ENCODE measurements at places on chromosomes 1 and 21.

- DNase-seq, result no peak
Observed at GRCh38 chr1:8563944-8564537, 246.1 kb downstream of the SLC45A1 start.

- no peak for DNase-seq
Observed at GRCh38 chr1:64046891-64047290, 156.5 kb upstream of the UBE2U start.

DNA sequence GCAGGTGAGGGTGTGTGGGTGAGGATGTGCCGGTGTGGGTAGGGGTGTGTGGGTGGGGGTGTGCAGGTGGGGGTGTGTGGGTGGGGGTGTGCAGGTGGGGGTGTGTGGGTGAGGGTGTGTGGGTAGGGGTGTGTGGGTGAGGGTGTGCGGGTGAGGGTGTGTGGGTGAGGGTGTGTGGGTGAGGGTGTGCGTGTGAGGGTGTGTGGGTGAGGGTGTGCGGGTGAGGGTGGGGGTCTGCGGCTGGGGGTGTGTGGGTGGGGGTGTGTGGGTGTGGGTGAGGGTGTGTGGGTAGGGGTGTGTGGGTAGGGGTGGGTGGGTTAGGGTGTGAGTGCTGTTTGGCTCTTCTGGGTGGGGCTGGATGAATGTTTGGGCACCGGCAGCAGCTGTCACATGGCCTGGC lies 241.4 kb upstream of the POTED start:
- DNase-seq, result no peak

- DNase-seq, result no peak
Observed at GRCh38 chr1:198316546-198317100, 159.8 kb downstream of the NEK7 start.

- DNase-seq, result no peak
Observed at GRCh38 chr1:174964972-174965361, 34.8 kb upstream of the CACYBP start.

- no peak for DNase-seq
Observed at GRCh38 chr1:228992907-228993535, 257.7 kb downstream of the RHOU start.

GRCh38 chr1:223000632-223001031 lies 142.4 kb downstream of the TLR5 start:
- DNase-seq, result no peak

DNA sequence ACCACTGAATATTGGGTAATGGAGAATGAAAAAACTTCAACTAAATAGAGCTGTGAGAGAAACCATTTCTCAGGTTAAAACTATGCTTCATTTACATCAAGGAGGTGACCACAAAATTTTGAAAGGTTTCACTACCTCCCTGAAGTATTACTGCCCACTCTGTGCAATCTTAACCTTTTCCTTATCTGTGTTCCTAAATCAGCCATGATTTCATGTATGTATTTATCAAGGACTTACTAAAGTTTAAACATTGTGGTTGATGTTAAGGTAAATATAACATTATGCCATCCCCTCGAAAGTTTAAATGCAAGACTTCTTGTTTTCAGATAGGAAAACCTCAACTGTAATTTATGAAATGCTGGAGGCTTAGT lies 84.4 kb downstream of the CLEC20A start:
- no peak for DNase-seq

GRCh38 chr1:156893048-156893953 lies at the start of gene PEAR1:
Gene PEAR1, plus strand, starts transcription at chr1:156893718. Its CDS starts 10,209 bp downstream, at chr1:156903927.
- DNase-seq, result no peak

DNA sequence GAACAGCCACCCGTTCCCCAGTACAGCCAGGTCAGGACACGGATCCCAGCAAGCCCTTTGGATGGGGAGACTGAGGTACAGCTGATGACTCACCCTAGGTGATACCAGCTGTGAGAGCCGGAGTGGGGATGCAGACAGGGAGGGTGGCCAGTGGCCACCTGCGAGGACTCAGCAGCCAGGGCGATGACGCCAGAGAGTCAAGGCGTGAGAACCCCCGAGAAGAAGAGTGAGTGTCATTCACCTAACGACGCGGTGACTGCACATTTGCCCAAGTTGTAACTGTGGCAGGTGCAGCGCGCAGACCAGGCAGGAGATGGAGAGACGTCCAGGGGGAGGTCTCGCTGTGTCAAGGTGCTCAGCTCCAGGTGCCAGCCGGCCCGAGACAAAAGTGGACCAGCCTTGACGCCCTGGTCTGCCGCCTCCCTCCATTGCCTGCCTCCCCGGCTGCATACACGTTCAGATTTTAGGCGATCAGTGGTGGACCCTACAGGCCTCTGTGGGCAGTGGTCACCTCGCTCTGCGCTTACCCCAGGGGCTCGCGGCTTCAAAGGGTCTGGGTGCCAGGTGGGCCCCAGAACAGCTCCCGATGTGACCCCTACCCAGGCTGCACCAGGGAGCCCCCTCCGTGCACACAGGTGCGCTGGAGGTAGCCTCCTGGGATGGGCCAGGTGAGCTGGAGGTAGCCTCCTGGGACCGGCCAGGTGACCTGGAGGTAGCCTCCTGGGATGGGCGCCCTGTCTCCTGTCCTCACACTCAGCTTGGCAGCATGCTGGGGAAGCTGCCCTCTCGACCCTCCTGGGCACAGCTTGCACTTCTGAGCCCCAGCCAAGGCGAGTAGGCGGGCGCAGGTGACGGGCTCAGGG lies 11.9 kb downstream of the LRRC3 start:
- no peak for DNase-seq

GRCh38 chr1:156931974-156932710 lies 11.7 kb downstream of the LRRC71 start:
- DNase-seq, result no peak

- DNase-seq, result no peak
Observed at GRCh38 chr1:234845097-234845660, 235.2 kb upstream of the IRF2BP2 start.

DNA sequence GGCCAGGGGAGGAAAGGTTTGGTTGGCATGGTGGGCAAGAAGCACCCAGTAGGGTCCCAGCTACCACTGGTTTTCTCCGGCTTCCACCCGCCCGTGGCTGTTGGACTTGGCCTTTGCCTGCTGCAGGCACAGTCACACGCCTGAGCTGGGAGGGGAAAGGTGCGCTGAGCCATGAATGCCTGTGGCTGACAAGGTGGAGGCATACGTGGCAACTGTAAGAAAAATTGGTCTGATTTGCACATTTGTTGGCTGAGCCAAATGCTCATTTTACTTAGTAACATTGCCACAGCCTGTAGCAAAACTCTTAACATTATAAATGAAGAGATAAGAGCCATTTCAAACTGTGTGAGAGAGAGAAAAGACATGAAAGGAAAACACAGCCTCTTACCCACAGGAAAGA lies 191.6 kb downstream of the PTPRC start:
- no peak for DNase-seq

- DNase-seq, result no peak
Observed at GRCh38 chr1:13764588-13765332, 64.8 kb downstream of the PRDM2 start.

DNA sequence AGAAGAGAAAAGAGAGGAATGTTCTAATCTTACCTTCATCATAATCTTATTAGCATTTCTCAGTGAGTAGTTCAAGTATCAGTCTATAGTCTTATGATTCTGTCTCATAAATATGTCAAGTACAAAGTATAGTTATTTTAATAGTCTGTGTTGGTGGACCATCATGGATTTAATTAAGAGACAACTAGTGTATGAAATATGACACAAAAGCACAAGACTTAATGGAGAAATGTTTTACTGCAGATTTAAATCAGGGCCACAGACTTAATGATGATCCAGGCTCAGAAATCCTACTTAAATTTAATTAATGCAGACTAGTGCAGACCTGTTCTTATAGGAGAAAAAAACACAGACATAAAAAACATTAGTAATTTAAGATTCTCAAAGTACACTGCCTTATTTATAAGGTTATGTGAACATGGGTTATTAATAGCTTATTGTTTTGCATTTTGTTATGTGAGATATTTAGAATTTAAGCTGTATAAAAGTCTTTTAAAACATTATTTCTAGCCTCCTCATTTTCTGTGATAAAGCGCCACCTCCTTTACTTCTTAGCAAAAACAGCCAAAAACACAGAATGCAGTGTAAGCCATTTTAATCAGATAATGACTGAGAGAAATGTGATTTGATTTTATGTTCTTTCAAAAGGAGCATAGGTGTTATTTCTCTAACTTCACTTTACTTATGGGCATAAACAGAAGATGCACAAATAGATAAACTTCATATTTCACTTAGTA lies 255.0 kb upstream of the SNX7 start:
- DNase-seq, result no peak

DNA sequence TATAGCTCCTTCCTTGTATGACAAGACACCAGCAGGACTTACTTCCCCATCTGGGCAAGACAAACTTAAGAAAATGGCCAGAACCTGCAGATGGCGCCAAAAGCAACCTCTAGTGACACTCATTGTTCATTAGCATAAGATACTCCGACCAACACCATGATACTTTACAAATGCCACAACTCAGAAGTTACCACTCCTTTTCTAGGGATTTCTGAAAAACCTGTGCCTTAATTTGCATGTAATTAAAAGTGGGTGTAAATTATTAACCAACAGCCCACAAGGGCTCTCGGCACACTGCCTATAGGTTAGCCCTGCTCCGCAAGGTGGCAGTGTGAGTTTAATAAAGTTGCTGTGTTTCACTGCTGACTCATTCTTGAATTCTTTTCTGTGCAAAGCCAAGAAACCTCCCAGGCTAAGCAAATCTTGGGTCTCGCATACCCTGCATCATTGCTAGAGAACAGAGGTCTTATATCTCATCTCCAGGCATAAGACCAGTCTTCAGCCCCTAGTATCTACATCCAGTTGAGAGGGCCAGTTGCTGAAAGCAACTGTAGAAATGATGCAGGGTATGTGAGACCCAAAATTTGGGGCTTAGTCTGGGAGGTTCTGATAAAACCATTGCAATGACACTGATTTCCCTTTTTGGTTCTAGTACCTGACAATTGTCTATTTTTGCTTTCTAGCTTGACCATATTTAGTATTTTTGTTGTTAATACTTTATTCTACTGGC lies 86.4 kb downstream of the FAF1 start:
- DNase-seq, result peak; percentile 52

DNA sequence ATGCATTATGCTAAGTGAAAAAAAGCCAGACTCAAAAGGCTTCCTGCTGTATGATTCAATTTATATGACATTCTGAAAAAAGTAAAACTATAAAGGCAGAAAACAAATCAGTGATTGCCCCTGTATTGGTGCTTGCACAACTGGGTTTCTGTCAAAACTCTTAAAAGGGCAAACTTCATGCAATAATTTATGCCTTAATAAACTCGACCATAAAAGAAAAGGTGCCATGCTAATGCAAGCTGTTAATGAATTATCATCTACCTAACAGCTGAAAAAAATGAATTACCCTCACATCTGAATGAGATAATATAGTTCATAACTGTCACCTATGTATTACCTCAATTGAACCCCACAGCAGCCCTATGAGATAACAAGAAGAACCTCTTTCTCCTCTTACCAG lies 120.8 kb upstream of the ATP1A1 start:
- DNase-seq, result no peak

DNA sequence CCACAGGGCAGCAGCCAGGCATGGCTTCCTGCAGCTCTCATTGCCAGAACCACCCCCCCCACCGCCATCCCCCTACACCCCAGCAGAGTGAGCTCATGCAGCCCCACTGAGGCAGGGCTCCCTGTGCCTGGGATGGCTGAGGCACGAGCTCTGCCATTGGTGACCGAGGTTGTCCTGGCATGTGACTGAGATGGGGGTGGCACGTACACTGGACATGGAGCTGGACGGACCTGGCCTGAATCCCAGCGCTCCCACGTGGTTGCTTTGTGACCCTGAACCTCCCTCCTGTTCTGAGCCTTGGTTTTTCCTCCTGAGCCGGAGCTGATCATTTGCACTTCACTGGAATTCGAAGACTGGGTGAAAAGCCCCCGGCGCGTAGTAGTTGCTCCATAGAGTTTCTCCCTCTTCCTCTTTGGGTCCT lies 28.3 kb downstream of the ALPL start:
- DNase-seq, result no peak

DNA sequence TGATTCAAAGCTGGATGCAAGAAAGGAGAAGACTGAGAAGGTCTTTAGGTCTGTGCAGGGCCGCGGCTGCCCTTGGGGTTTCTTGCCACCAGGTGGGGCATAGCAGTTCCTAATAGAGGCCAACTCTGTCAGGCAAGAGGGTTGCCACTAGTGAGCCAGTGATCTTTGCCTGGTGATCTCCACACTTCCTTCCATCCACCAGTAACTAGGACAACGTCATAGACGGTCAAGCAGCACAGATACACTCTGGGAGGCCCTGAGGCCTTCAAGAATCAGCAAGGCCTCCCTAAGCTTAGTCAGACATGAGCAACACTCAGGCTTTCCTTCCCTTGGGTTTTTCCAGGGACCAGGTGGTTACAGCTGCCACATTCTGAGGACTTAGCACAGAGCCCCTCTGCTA lies 32.9 kb upstream of the ATP2B4 start:
- DNase-seq, result no peak

DNA sequence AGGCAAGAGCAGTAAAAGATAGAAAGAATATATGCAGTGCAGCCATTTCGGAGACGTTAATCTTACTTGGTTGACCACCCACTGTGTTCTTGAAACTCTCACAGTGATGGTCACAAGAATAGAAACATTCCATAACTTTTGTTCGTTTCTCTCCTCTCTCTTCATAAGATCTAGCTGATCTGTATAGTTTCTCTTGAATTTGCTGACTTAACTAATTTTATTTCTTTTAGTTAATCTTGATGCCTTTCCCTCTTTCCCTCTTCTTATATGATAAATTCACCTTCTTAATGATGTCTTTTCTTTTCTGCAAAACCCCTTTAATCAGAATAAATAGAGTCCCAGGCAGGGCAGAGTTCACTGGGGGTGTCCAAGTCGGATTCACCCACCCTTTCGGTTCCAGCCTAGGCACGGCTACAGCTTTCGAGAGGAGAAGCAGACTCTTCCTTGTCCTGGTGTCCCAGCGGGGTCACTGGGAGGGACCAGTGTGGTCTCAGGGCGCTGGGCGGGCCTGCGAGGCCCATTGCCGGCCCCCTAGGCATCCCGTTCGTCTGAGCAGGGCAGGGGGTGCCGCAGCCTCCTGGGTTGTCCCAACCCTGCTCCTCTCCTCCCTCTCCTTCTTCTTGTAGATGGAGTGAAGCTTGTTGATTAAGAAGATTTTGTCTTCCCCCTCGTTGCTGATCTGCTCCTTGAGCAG lies 39.8 kb downstream of the ZNF691 start:
- DNase-seq, result no peak

- no peak for DNase-seq
Observed at GRCh38 chr1:52919051-52919722, 2.4 kb downstream of the ECHDC2 start.

- DNase-seq, result no peak
Observed at GRCh38 chr21:44337941-44338895, 972 bp downstream of the CFAP410 start.

- peak; percentile 89 for DNase-seq
Observed at GRCh38 chr1:43763497-43763973, 56.2 kb downstream of the ST3GAL3 start.

- DNase-seq, result no peak
Observed at GRCh38 chr1:118304722-118305359, 119.8 kb upstream of the SPAG17 start.

DNA sequence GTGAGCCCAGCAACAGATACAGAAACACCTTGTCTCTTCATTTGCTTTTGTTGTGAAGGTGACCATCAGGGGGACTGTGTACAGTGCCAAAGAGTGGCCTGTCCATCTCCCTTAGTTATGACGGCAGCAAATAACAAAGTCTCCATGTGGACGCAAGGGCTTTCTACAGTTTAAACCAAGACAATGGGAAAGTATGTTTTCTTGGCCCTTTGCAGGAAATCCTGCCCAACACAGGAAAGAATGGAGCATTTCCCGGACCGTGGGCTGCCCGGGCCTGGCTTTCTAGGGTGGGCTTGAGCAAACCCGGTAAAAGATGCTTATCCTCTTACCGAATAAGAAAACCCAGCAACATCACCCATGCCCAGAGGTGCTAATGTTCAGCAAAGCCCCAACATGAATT lies 87.3 kb downstream of the ZBTB18 start:
- DNase-seq, result no peak

Data from HS-27A (cell line).